ENCODE measurements at places on chromosomes 7 and 10.

- DNase-seq, result no peak
These were observed 140.5 kb downstream of the ARL4A start for GRCh38 chr7:12827920-12828319.

- no peak for DNase-seq
These were observed 192.9 kb upstream of the SH2B2 start for GRCh38 chr7:102093599-102094315.

DNA sequence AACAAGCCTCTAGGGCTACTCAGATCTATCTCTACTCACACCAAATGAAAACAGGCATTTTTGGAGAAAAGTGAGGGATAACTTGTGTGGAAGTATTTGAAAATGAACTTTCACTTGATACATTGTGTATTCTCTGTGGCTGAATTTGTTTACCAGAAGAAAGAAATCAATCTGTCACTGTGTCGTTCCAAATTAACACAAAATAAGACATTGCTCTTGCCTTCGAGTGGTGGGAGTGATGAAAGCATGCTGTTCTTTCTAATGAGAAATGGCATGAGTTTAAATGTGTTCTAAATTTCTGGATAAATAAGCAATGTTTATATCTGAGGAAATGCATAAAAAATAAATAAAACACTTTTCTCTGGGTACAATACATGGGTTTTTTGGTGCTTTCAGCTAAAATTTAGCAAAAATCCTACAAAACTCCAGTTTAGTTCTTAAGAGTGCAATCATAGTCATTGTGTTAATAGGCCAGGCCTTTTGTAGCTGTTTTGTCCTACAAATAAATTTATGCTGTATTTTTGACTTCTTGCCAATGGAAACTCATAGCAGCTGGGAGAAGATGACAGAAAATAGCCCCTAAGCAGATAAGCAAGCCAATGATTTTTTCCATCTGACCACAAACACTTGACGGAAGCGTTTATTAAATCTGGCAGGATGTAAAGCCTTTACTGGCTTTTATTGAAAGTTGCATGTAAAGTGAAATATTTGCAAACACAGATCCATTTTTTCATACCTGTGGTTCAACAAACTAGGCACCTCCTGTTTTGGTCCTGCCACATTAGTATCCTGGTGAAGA is 1064.1 kb upstream of the GHITM start:
- no peak for DNase-seq

GRCh38 chr7:2633538-2634266 is 1.9 kb downstream of the TTYH3 start:
- DNase-seq, result no peak

GRCh38 chr10:11165591-11166543 is 148.2 kb downstream of the CELF2 start:
- DNase-seq, result peak; percentile 35

GRCh38 chr10:47256751-47257336 is 43.2 kb upstream of the GDF10 start:
- no peak for DNase-seq

DNA sequence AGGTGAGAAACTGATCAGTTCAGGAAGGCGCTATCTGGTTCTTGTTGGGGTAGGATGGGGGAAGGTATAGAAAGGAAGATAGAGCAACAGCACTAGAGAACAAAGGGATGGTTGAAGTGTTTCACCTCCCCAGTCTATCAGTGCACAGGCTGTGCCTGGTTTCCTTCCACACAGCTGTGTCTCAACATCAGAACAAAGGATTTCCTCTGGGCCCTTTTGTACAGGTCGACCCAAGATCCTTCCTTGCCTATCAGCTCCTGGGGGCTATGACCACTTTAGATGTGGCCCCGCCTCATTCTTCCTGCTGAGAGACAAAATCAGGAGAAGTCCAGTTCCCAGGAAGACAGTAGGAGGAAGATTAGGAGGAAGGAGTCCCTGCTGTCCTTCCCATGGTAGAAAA is 65.6 kb downstream of the NAMPT start:
- no peak for DNase-seq

DNA sequence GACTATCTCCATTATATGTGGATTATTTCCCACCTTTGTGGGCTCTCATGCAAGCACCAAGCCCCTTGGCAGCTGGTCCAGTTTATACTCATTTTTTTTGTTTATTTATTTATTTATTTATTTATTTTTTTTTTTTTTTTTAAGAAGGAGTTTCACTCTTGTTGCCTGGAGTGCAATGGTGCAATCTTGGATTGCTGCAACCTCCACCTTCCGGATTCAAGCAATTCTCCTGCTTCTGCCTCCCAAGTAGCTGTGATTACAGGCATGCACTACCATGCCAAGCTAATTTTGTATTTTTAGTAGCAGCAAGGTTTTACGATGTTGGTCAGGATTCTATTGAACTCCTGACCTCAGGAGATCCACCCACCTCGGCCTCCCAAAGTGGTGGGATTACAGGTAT is 2.8 kb downstream of the PRTFDC1 start:
- no peak for DNase-seq

DNA sequence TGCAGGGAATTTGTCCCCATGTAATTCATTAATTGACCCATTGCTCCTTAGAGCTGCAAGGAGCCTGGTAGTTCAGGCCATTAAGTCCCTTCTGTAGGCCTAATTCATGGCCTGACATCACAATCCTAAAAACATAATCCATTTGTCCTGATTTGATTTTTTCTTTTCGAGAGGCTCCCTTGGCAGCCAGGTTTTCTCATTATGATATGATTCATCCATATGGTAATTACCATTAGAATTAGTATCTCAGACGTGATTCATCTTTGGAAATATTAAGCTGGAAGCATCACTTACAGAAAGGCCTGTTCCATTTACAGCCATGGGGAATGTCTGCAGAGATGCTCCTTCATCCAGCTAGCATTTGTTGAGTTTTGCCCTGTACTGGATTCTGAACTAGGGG is 128.5 kb downstream of the PLCE1 start:
- DNase-seq, result no peak

DNA sequence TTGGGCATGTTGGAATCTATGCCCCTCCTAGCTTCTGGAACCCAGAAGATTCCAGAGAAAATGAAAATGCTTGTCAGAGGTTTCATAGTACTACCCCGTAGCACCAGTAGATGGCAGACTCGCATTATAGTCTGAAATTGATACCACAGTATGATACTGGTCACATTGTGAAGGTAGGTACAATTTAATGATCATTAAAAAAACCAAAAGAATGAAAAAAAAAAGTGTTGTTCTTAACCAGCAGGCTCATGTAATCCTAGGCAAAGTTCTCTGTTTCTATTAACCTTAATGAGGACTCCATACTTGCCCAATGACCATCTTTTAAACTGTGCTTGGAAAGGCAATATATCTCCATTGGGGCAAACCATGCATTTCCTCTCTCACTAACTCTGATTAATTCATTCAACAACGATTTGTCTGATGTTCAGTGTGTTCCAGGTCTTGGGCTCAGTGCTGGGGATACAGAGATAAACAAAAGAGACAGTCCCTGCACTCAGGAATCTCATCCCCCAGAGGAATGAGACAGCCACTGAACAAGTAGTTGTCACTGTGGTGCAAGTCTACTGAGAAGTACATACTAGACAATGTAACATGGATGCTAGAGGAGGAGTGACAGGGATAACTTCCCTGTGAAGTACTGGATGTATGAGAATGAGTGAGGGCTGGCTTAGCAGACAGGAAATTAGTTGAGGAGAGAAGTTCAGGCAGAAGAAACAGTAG is 223.5 kb upstream of the PHYHIPL start:
- DNase-seq, result no peak

DNA sequence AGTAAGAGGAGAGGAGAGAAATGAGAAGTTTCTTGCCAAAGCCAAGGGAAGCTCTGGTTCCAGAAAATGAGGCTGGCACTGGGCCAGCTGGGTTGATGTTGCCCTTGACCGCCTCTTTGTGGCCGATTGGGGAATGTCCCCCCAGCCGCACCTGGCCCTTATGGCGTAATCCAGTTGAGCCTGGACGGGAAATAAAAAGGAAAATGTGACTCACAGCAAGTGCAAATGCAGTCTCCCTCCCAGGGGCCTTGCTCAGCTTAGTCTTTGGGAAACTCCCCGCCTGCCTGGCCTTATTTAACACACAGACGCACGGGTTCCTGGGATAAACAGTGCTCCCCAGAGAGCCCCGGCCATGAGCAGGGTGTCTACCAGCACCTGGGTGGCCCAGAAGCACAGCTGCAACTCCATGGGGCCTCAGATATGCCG is 174.8 kb downstream of the KIAA1217 start:
- DNase-seq, result no peak

DNA sequence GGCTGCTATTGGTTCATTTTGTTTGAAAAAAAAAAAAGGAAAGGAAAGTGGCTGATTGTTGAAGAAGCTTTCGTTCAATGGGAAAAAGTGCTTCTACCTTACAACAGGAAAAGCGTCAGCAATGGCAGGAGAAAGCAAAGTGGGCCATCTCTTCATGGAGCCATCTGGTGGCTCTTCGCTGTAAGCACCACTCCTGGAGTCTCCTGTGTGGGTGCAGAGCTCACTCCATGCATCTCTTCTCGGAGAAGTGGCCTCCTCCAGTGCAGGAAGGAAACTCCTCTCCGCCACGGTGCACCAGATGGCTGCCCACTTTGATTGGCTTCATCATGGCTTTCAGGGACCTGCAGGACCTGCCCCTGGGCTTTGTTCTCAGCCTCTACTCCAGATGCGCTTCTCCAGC is 250.9 kb downstream of the PTEN start:
- no peak for DNase-seq

- DNase-seq, result no peak
These were observed 17.3 kb downstream of the TPK1 start for GRCh38 chr7:144818511-144818910.

- no peak for DNase-seq
These were observed 192.3 kb downstream of the DNAJC1 start for GRCh38 chr10:21811245-21811585.

- no peak for DNase-seq
These were observed 214.8 kb upstream of the ADO start for GRCh38 chr10:62589689-62590088.

DNA sequence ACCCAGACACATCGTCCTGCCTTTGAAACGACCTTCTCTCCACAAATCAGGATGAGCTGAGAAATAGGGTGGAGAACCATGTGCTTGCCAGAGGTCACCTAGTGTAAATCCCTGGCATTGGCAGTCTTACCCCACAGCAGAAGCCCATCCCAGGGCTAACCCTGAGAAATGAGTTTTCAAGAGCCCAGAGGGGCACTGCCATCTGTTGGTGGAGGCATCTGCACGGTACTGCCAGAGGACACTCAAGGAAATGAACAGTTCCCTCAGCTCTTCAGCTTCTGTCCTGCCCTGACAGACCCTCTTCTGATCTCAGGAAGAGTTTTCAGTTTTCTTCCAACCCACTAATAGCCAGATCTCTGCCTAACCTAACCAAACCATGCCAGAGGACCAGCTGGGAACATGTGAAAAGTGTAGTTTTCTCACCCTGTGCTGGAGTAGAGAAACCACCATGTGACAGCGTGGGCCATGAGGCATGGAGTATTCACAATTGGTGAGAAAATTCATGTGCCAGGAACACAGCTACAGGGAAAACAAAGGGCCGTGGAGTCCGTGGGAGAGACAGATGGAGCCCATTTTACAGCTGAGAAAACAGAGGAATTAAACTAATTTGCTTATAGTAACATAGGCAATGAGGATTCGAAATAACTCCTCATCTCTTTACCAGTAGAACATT is 37.7 kb upstream of the ITPRID1 start:
- no peak for DNase-seq

GRCh38 chr10:32957341-32958084 is 517 bp downstream of the ITGB1 start:
- no peak for DNase-seq

- no peak for DNase-seq
These were observed 64.4 kb downstream of the CCNY start for GRCh38 chr10:35400595-35401268.

DNA sequence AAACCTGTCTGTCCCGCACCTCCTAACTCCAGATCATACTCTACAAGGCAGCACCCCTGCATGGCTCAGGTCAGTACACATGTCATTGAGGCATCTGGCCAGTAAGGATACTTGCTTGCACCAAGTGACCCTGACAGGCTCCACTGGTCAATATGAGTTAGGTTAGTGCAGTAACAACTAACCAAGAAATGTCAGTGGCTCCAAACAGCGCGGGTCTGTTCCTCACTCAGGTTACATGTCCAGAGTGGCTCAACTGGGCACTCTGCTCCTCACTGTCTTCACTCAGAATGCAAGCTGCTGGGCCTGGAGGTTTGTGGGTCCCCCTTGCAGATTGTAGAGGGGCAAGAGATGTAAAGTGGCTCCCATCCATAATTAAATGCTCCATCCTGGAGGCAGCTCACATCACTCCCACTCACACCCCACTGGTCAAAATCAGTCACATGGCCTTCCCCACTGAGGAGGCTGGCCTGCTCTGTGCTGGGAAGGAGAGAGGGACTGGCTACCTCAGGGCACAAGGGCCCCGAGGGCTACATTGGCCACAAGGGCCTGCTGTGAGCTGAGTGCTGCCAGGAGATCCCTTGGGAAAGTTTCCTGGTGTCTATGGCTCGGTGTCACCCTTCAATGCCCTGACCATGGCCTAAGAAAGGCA is 109.1 kb upstream of the GDF10 start:
- DNase-seq, result no peak

GRCh38 chr10:99520040-99520846 is 12.5 kb upstream of the NKX2-3 start:
- DNase-seq, result no peak

Data from stimulated activated CD4-positive, alpha-beta T cell treated with anti-CD3 and anti-CD28 coated beads, TNF-alpha, amount 100 ng/mL, for 1 hour (primary cell).